ENCODE measurements at places on chromosomes 11 and 22.

DNA sequence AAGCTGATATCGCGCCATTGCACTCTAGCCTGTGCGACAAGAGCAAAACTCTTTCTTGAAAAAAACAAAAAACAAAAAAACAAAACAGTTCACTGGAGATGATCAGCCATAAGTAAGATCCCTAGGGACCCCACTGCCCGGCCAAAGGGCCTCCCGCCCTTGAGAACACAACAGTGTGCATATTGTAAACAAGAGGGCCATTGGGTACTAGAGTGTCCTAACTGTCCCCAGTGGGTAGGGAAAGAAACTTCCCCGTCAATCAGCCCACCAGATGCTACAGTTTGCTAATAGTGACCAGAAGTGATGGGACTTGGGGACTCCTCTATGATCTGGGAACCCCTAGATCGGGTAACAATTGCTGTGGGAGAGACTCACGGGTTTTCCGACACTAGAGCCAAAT is 3.7 kb upstream of the ACY3 start:
- DNase-seq, result no peak

GRCh38 chr11:95711162-95711944 is 78.2 kb downstream of the FAM76B start:
- no peak for DNase-seq

GRCh38 chr11:46845440-46845739 is 690 bp downstream of the CKAP5 start:
- DNase-seq, result no peak

DNA sequence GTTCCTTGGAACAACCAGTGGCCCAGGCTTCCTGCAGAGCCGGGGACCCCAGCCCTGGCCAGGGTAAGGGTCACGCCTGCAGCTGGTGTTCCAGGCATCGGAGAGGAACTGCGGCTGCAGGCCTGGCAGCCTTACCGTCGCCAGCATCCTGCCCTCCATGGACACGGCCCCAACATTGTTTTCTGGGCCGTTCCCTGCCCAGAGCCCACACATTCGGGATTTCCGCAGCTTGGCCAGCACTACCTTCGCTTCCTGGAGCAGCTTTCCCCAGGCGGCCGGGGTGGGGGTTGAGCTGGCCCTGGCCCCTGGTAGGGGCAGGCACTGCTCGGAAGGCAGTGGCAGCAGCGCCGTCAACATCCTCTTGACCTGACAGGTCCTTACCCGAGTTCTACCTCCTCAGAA is 17.7 kb downstream of the TXN2 start:
- DNase-seq, result no peak

DNA sequence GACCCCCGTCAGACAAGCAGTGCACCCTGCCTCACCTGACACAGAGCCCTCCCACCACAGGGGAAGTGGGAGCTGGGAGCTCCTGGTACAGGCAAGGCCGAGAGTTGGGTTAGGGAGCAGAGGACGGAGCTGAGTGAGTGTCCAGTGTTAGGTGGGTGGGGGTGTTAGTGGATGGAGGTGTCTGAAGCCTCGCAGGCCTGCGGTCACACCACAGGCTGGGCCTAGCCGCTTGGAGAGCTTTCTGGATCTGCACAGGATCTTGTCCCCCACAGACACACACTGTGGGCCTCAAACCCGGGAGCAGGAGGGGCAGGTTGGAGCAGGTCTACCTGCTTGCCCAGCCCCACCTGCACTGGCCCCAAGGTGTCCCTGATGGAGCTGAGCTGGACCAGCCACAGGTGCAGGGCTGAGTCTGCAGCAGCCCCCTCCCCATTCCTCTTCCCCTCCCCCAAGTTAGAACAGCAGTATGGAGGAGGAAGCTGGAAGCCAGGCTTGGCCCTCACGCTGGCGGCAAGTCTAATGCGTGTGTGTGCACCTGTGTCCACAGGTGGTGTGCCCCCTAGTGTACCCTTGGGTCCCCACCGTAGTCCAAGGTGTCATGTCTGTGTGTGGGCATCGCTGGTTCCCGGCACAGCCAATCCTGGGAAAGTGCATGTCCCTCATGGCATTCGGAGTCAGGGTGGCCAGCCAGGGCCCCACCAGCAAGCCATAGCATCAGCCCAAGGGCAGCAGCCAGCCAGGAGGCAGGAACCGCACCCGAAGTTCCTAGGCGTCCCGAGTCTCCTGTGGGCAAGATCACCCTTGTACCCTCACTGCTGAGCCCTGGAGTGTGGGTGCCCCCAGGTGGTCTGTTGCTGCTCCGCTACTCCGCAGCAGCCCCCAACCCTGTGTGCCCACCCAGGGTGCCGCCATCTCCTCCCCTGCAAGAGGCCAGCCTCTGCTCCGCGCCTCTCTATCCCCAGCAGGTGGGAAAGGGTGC is 2.0 kb upstream of the GATD1 start:
- DNase-seq, result no peak

- DNase-seq, result no peak
These were observed 11.3 kb downstream of the MYBPC3 start for GRCh38 chr11:47340980-47341775.

DNA sequence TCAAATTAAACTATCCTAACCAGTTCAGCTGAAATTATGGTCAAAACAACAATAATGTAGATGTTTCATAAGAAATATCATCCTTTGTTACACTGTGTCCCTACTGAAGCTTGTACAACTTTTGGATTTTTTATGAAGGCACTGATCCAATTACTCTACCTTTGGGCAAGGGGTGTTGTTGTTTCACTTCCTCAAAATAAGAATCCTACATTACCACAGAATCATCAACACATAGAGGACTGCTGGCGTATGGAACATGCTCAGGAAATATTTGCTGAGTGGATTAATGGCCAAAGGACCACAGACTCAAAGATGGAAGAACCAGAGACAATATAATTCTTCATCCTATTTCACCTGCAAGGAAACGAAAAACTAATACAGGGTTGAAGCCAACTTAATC is 907.5 kb upstream of the CCDC90B start:
- DNase-seq, result no peak

GRCh38 chr11:85755285-85755684 is 55.7 kb downstream of the SYTL2 start:
- no peak for DNase-seq

DNA sequence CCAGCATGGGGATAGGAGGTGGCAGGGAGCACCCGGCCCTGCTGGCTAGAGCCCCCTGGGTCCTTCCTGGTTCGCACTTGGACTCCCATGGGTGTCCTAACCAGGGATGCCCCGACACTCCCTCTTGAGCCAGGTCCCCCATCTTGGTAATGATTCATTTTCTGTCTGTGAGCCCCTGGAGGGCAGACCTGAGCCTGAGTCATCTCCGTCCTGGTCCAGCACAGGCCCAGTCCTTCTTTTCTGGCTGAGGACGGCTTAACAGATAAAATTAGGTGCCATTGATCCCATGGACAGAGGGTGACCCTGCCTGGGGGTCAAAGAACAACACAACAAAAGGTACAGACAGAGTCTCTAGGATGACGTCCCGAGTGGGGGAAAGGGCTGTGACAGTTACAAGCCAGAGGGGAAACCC is 3.5 kb downstream of the RHOD start:
- DNase-seq, result peak; percentile 77

- no peak for DNase-seq
These were observed 12.3 kb downstream of the LRRC32 start for GRCh38 chr11:76658231-76658630.

DNA sequence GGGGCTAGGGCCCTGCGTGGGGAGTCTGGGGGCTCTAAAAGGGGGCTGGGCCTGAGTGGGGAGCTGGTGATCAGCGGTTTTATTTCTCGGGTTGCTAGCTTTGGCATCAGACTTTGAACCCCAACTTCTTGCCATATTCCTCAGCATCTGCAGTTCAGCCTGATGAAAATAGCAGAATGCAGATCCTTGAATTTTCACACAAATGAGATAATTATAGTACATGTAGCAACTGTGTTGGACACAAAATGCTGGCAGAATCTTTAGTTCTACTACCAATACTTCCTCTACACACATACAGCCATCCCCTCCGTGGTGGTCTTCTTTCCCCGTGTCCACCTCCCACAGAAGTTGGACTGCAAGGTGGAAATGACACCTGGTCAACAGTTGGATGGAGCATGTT is 1.5 kb downstream of the ZC3H7B start:
- no peak for DNase-seq

- DNase-seq, result no peak
These were observed 163.9 kb upstream of the ZC3H12C start for GRCh38 chr11:109929308-109929707.

GRCh38 chr11:16299884-16300782 is 56.2 kb downstream of the SOX6 start:
- DNase-seq, result no peak

DNA sequence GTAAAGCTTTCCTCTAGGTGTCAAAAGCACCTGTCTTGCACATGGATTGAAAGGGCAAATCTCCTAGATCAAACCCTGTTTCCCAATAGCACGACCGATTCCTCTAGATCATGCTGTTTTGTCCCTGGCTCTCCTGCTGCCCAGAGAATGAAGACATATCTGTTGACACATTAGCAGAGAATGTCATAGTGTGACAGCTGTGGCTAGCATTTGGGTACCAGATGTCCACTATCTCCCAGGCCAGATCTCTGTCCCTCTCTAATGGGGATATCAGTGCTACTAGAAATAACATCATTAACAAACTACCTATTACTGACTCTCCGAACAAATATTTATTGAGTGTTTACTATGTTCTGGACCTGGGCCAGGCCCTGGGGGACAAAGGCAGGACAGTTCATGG is 72.4 kb upstream of the ISX start:
- no peak for DNase-seq

GRCh38 chr11:125593114-125593820 is 615 bp downstream of the STT3A start:
- peak; percentile 66 for DNase-seq

- no peak for DNase-seq
These were observed 162.4 kb upstream of the SYN3 start for GRCh38 chr22:33220476-33221080.

- no peak for DNase-seq
These were observed 13.3 kb upstream of the SH3BP1 start for GRCh38 chr22:37626144-37626543.

- no peak for DNase-seq
These were observed 105.8 kb downstream of the ABTB2 start for GRCh38 chr11:34252015-34252414.

DNA sequence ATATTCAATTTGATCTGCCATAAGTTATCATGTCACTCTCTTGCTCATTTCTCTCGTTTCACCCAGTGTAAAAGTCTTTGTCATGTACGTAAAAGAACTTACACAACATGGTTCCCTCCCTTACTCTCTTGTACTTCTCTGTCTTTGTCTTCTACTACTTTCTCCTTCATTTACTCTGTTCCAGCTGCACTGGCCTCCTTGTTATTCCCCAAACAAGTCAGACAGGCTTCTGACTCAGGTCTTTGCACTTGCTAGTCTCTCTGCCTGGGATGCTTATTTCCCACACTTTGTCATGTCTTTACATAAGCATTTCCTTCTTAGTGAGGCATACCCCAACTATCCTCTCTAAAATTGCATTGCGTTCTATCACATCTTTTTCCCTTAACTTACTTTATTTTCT is 117.3 kb downstream of the CYP2R1 start:
- DNase-seq, result no peak

GRCh38 chr11:114321621-114322257 is 25.5 kb downstream of the NNMT start:
- peak; percentile 74 for DNase-seq

- DNase-seq, result no peak
These were observed 385 bp downstream of the TST start for GRCh38 chr22:37018815-37019308.

DNA sequence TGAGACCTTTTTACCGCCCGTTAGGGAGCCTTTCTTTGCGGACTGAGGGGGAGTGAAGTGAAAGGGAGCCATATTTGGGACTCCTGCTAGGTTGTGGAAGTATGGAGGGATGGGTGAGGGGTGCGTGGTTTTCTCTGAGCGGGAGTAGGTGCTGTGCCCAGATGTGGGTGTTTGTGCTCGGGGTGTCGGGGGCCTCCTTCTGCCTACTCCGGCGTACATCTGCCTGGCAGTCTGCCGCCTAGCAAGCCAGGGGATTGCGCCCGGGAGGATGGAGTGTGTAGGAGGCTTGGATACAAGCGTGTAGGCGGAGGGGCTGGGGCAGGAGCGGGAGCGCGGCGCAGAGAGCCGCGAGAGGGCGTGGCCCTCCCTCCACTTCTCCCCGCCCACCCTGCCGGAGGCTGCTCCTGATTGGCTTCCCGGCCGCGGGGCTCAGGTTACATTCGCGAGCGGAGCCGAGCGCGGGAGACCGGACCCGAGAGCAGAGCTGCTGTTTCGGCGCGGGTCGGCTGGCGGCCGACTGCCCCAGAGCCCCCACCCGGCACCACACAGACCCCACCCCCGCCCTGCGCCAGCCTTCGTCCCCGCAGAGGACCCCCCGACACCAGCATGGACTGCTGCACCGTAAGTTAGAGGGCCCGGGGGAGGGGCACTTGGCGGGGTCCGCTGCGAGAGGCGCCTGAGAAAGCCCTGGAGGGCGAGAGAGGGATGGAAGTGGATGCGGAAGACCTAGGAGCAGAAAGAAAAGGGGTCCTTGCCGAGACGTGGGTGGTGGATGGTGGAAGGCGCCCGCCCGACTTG is at the start of gene NRGN:
TSS of gene NRGN (plus strand) at position 464 of the 798 bp plus-strand sequence. CDS start at position 607, 143 bp downstream.
- peak; percentile 91 for DNase-seq

DNA sequence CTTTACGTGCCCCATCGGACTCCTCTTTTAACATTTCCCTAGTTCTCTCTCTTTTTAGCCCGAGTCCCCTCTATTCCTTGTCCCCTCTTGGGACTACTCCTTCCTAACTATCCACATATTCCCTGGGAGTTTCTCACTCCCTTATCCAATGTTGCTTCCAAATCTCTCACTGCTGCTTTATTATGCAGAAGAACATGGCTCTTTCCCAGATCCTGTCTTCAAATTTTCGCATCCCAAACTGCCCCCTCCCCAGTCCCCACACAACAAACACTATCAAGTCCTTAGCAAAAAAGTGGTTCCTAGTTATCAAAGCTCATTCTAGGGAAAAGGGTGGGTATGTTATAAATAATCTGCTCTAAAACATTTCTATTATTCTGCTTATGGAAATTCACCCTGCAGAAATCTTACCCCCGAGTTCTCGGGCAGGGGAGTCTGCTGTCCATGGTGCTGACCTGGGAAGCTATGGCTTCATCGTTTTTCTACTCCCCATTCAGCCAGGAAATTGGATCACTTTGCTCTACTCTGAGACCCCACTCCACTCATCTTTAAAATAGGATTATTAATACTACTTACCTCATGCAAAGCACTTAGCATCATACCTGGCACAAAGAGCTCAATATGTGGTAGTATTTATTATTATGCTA is 393.5 kb downstream of the BUD13 start:
- DNase-seq, result peak; percentile 18

DNA sequence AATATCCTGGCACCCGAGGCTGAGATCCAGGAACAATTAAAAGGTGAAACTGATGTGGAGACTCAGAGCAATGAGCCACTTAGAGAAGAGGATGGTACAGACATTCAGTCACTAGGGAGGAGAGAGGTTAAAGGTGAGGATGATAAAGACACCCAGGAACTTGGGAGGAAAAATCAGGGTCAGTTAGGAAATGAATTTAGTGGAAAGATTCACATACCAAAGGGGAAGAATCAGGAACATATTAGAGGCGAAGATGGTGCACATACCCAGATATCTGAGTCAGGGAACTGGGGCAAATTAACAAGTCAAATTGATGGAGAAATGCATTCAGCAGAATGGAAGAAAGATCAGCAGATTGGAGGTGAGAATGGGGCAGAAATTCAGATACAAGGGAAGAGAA is 4.1 kb upstream of the MEI1 start:
- no peak for DNase-seq

- peak; percentile 55 for DNase-seq
These were observed 23.3 kb upstream of the MMP7 start for GRCh38 chr11:102553835-102554282.

- DNase-seq, result no peak
These were observed 2.8 kb upstream of the AMPD3 start for GRCh38 chr11:10452211-10452767.

GRCh38 chr22:41638124-41638523 is 17.0 kb downstream of the XRCC6 start:
- DNase-seq, result no peak
